ENCODE measurements at places on chromosomes 5 and 9.

DNA sequence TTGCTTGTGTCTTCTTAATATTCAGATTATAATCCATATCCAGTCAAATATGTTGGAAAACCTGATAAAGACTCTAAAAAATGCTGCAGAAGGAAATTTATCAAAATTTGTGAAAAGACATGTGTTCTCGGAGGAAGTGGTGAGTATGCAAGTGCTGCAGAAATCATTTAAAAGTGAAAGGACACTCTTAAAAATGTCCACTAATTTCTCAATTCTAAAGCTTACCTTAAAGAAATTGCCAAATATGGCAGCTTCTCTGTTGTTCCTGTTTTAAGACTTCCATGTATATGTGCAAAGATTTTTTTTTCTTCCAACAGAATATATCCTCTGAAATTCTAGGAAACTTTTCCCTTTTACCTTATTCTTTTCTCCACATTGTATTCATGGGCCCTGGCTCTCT is 32.4 kb downstream of the PTCD2 start:
- no peak for DNase-seq

DNA sequence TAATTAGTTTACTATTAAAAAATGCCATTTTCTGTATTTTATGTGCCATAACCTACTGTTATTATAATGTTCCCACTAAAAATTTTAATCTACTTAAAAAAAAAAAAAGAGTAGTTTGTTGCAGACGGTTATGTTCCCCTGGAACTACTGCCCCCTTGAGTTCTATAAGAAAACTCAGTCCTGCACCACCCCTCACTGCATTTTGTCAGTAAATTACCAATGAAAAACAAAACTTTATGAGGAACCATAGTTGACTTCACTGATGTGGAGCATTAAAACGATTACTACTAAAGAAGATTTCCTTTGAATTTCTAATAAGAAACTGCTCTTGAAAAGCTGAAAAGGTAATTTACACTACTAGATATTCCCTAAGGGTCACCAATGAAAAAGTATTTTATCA is 288.7 kb downstream of the FBXL17 start:
- DNase-seq, result no peak

DNA sequence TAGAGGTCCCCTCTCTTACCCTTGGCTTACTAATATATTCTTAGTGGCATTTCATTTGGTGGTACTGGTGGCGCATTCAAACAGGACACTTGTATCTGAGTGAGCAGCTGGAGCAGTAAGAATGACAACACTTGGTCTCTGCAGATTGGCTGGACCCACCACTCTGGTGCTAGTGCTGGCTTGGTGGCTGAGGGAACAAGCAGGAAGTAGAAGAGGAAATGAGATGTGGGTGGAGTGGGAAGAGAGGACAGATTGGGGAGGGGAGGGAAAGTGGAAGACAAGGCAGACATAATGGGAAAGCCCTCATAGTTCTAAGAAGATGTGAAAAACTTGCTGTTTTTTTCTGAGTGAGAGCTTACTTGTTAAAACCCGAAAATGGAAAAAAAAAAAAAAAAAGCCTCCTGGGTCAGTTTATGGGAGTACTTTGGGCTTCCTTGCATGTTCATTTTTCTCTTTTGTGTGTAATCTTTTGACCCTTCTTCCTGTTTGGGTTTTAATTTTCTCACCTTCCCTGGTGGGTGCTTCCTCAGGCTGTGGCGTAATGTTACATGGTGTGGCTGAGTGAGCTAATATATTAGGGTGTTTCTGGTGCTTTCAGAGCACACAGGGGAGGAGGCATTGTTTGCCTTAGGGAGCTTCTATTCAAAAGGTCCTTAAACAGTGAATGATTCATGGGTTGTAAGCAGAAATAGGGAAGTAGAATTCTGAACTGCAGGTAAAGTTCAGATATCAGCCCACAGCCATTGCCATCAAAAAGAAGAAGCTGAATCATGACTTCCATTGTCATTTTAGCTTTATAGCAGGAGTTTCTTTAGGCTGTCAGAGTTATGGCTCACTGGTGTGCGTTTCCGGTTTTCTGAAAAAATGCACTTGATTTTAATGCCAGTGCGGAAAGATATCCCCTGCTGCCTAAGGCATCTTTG is 52.3 kb downstream of the TLE4 start:
- no peak for DNase-seq

DNA sequence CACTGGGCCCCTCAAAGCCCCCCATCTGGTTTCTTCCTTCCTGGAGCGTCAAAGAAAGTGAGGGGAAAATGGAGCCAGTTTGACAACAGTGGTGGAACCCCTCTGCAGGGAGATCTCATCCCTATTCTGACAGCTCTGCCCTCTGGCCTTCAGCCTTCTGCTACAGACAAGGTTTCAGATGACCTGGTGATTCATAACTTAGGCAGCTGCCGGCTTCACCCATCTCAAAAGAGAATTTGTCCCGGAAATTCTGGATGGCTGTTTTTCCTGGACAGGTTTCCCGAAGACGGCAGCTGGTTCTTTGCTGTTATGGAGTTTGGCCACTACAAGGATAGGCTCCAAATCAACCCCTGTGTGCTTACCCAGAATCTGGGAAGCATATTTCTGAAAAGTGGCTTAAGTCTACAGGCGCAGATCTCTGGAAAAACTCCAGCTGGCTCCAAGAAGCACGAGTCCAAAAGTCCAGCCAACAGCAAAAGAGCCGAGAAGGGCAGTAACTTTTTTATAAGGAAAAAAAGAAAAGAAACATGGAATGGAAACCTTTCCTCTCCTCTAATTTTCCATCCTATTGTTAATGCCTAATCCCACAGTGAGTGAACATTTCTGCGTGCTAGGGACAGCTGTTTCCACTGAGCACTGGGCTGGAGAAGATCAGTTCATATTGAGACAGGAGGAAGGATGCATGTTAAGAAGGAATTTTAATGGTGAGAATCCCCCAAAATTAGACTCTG is 54.5 kb downstream of the ZNF366 start:
- DNase-seq, result no peak

GRCh38 chr5:102498271-102499034 is at the start of gene SLCO6A1:
TSS of gene SLCO6A1 (minus strand) at chr5:102499001. CDS start at chr5:102498844, 157 bp downstream.
- no peak for DNase-seq

DNA sequence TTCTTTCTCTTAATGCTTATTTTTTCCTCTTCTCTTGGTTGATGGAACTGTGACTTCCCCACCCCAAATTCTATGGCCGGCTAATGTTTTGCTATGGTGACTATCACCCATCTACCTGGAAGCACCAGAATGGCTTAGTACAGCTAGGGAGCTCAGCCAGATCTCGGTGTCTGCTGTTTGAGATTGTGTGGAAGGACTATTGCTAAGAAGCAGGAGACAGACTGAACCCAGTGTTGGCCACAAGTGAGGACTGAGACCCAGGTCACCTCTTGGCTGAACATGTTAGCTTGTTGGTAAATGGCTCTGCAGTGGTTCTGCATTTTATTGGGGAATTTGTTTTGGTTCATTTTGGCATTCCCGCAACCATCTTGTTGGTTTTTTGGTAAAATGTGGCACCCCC is 2.7 kb downstream of the PRRC2B start:
- no peak for DNase-seq

GRCh38 chr5:158273035-158273434 is 414.1 kb upstream of the CLINT1 start:
- DNase-seq, result no peak

DNA sequence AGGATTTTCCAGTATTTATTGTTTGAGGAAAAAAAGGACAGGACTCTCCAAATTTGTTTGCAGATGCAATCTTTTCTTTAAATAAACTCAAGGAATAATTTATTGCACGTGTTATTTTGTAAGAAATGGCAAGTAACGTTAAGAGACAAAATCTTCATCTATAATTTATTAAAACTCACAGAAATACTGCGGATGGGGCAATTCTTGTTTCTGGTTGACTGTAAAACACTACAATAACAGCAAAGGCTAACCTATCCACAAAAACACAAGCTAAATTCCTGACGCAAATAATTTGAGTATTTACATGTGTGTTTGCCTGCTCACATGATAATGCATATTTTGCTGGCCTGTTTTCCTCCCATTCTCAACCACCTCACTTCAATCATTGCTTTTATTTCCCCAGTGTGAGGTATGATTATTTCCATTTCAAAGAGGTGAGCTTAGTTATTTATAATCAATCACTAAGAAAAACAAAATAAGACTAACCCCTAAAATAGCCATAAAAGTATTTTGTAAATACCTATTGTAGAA is 619.4 kb downstream of the PDE4D start:
- DNase-seq, result no peak

DNA sequence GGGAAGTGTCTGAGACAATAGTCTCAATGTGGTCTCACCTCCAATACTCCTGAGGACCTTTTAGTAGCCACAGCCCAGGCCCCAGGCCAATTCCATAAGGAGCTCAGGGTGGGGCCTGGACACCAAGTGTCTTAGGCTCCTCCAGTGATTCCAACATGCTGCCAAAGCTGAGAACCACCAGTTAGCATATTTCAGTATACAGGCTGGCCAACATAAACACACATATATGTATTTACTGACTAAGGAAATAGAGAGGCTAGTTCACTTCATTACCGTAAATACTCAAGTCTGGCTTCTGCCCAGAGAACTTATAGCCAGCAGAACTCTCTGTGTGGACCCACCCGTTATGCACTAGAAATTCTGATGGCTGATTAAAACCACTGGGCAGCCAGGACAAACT is 24.1 kb downstream of the S1PR3 start:
- no peak for DNase-seq

DNA sequence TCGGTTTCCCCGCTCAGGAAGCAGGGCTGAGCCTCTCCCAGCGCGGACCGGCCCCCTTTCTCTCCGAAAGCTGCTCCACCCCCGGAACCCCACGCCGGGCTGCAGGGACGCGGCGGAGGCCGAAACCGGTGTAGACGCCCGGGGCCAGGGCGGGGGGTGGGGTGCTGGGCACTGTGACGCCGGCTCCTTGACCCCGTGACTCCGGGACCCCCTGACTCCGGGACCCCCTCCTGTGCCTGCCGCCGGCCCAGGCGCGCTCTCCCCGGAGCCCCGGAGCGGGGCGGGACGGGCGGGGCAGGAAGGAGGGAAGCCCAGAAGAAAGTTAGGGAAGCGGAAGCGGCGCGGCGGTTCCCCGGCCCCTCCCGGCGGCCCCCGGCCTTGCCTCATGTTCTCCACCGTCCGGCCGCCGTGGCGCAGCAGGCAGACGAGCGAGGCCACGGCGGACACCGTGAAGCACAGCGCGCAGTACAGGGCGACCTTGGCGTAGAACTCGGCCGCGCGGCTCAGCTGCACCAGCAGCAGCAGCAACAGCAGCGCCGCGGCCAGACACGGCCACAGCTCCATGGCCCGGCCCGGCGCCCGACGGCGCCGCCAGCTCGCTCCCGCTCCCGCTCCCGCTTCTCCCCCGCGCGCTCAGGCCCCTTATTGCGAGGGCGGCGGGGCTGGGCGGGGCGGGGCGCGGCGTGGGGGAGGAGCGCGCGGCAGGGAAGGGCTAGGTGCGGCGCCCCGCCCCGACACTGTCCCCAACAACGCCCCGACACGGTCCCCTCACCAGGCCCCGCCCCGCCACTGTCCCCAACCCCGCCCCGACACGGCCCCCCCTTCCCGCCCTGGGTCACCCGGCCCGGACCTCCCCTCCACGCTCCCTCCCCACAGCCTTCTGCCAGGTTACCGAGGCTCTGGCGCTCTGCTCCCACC is at the start of gene AGPAT2:
Gene AGPAT2, minus strand, starts transcription at position 664 of the 918 bp plus-strand sequence. Its CDS starts 100 bp downstream, at position 564.
- DNase-seq, result peak; percentile 85

DNA sequence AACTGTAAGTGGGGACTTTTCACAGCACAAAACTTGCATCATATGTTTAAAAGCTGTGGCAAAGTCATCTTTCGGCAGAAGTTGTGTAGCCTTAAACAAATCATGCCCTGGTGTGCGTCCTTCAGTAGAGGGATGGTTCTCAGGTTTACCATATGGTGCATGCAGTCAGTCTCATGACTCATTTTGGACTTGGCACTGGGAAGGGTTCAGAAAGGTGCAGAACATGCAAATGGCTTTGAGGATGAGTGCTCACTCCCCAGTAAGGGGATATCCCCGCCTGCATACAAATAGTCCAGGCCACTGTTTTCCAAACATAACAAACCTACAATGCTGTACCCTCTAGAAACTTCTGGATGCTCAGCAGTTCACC is 260.3 kb downstream of the NDUFS4 start:
- no peak for DNase-seq

DNA sequence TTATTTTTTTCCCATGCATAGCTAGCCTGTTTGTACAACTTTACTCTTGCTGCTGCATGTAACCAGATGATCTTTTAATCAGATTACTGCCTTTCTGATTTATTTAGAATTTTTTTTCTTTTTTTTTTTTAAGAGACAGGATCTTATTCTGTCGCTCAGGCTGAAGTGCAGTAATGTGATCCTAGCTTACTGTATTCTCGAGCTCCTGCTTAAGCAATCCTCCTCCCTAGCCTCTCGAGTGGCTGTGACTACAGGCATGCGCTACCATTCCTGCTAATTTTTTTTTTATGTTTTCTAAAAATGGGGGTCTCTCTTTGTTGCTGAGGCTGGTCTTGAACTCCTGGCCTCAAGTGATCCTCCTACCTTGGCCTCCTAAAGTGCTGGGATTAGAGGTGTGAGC is 9.6 kb downstream of the DCP2 start:
- DNase-seq, result no peak

DNA sequence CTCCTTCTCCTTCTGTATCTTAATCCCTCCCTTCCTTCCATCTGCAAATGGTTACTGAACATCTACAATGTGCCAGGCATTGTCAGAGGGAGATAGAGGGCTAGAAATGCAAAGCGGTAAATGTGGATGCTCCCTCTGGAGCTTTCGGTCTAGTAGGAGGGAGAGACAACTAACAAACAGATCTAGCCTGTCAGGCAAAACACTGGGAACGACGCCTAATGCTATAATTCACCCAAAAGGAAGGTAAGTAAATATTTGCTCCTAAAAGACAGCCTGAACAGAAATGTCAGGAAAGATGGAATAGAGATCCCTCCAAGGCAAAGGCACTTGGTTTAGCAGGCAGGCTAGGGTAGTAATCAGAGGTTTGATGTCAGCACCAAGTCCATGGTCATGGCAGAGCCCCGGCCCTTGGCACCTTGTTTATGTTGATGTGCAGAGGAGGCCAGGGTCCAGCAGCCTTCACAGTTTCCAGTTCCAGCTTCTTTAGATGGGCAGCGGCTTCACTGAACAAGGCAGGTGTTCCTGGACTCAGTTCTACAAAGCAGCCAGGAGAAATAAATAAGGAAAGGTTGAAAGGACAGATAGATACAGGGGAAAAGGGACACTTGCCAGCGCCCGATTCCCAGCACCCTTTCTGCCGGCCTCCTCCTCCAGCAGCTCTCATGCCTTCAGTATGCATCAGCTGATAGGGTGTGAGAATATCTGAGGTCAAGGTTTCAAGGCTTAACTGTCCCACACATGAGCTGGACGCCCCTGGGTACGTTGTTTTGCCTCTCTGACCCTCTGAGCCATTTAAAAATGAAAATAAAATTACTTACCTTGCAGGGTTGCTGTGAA is 46.5 kb upstream of the FRRS1L start:
- no peak for DNase-seq

GRCh38 chr9:93036887-93037475 is 21.5 kb upstream of the SUSD3 start:
- DNase-seq, result no peak

DNA sequence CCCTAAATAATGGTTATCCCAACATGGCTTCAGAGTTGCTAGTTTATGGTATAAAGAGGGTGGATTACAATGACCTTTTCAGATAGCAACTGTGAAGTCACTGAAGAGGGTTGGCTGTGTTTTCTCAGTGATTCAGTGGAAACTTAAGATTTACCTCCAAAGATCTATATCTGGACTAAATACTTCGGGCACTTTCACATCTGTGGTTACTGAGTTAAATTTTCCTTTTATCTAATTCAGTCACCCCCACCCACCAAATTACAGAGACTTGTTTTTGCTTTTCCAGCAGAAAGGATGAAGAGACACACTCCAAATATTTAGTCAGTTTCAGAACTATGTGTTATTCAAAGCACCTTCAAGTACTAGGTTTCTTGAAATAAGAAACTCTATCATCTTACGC is 573.2 kb downstream of the CCDC171 start:
- DNase-seq, result no peak

GRCh38 chr5:2410451-2410850 is 341.0 kb downstream of the IRX2 start:
- DNase-seq, result no peak
